ENCODE measurements at places on chromosomes 13 and 19.

DNA sequence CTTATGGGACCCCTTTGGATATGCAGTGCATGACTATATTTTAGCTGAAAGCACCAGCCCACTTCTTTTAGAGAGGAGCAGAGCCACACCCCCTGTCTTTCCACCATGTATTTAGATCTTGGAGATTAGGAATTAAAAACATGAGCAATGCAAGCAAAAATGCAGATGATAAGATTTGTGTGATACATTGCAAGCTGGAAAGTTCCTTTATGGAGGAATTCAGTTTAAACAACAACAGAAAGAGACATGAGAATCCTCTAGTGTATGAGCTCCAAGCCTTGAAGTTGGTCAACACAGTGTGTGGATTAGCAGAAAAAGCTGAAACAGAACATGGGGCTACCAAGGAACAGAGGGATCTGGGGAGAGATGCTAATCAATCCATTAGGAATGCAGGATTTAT lies 529.8 kb upstream of the NBEA start:
- no peak for DNase-seq

GRCh38 chr13:19645000-19645399 lies 11.5 kb downstream of the MPHOSPH8 start:
- no peak for DNase-seq

DNA sequence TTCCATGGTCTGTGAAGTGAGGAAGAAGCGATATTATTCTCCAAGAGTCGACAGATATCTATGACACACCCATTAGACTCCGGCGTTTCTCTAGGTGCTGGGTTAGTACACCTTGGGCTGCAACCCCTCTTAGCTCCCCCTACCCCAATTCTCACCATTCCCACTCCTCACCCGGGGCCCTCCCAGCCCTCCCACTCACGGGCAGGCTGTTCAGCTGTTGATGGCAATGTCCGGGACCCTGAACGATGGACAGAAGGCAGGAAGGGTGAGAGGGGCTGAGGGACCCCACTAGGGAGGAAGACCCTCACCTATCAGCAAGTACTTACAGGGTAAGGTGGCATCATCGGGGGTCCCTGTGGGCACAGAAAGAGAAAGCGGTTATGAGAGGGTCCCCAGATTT lies 9.2 kb downstream of the LGALS4 start:
- no peak for DNase-seq

GRCh38 chr19:33156334-33156733 lies 24.4 kb downstream of the WDR88 start:
- DNase-seq, result no peak

DNA sequence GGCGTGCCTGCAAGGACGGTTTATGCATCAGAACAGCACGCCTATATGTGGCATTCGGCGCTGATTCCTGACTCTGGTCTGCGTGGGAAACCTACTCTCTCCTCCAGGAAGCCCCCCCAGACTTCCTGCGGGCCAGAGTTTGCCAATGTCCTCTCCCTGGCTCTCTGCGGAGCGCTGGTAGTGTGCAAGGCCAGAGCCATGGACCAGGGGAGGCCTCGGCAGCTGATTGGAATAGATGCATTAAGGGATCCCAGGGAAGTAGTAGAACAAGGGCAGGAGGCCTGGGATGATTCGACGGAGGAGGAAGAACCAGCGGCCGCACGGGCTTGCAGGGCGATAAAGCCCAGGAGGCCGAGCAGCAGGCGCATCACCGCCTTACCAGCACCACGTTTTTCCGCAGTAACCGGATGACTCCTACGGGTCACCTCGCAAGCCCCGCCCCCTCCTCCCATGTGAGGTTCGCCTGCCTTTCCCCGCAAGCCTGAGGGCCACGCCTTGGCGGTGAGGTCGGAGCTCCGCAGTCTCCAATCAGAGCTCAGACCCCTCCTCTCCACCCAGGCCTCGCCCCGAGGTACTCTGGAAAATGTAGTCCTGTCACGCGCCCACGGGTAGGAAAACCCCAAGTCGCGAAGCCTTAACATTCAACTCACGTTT lies 5.0 kb downstream of the CLEC11A start:
- DNase-seq, result peak; percentile 86

- no peak for DNase-seq
Measured at GRCh38 chr13:74190999-74191398, 56.8 kb upstream of the KLF12 start.

GRCh38 chr13:111215081-111216047 lies 100.3 kb downstream of the ARHGEF7 start:
- no peak for DNase-seq

- peak; percentile 29 for DNase-seq
Measured at GRCh38 chr19:52170863-52171320, 529 bp downstream of the ZNF836 start.

DNA sequence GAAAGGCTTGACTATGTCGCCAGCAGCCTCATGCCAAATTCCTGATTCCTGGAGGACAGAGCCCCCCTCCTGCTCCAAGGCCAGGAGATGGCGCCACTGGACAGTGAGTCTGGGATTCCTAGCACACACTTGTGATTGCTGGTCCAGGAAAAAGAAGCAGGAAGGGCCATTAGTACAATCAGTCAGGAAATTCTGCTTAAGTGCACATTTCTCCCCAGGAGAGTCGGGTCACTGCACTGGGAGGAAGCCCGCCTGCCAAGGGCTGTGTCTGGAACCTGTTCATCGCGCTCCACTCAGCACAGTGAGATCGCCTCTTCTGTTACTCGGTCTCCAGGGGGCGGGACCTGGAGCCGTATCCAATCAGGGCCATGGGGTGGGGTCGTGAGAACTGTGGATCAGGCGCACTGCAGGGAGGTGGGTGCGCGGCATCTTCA lies 65.1 kb downstream of the ZNF823 start:
- DNase-seq, result peak; percentile 39

DNA sequence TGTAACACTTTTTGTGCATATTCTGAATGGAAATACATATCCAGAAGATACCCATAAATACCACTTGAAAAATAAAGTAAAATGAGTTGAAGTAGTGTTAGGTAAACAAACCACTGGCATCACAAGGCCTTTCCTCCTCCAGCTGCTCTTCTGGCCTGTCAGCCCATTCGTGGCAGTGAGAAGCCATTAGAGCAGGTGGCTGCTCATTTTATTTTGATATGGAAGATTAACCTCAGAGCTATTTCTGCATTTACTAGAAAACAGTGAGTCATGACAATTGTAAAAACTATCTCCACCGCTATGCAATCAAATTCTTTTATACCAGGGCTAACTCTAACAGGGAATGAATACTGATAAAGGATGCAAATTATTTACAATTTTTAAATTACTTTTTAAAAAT lies 2898.1 kb downstream of the PCDH9 start:
- no peak for DNase-seq

- no peak for DNase-seq
Measured at GRCh38 chr19:48967346-48968178, 2.5 kb downstream of the FTL start.

DNA sequence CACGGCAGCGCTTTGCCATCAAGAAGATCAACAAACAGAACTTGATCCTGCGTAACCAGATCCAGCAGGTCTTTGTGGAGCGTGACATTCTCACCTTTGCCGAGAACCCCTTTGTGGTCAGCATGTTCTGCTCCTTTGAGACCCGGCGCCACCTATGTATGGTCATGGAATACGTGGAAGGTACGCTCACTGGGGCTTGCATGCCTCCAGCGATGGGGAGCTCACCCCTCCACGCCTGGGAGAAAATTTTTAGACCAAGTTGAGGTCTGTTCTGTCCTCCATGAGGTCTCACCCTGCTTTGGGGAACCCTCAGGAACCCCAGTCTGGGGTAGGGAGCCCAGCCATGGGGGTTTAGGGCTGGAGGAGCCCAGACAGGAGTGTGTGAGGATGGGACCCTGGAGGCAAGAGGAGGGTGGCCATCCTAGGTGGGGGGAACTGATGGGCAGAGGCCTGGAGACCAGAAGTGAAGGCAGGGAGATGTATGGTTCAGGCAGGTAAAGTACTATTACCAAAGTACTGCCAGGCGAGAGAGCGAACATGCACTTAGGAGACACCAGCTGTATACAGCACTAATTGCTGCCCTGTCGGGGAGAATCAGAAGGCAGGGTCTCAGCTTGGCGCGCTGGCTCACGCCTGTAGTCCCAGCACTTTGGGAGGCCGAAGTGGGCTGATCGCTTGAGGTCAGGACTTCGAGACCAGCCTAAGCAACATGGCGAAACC lies 22.3 kb upstream of the PIK3R2 start:
- DNase-seq, result no peak

DNA sequence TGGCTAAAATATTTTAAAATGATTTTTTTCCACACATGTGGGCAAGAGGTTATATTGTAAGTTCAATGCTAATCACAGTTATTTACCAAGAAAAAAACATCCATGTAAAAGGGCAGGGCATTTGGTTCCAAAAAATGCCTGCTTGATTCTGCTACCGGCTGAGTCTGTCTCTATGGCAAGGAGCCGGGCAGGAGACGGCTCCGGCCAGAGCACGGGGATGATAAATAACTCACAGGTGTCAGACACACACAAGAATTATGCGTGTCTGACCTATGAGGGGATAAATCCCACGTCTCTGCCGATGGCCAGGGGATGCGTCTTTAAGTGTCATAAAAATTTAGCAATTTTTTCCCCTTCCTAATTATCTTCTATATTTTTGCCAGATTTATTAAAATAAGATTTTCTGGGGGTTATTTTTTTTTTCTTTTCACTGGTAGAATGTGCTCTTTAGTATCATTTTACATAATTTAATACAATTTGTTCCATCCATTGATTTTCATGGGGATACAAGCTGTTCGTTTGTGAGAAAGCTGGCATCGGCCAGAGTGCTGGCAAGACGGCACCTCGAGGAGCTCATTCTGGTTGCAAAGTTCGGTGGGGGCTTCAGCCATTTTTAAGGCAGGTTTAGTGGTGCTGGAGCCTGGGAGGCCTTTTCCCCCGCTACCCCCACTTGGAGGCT lies 253.9 kb downstream of the ZNF536 start:
- no peak for DNase-seq

DNA sequence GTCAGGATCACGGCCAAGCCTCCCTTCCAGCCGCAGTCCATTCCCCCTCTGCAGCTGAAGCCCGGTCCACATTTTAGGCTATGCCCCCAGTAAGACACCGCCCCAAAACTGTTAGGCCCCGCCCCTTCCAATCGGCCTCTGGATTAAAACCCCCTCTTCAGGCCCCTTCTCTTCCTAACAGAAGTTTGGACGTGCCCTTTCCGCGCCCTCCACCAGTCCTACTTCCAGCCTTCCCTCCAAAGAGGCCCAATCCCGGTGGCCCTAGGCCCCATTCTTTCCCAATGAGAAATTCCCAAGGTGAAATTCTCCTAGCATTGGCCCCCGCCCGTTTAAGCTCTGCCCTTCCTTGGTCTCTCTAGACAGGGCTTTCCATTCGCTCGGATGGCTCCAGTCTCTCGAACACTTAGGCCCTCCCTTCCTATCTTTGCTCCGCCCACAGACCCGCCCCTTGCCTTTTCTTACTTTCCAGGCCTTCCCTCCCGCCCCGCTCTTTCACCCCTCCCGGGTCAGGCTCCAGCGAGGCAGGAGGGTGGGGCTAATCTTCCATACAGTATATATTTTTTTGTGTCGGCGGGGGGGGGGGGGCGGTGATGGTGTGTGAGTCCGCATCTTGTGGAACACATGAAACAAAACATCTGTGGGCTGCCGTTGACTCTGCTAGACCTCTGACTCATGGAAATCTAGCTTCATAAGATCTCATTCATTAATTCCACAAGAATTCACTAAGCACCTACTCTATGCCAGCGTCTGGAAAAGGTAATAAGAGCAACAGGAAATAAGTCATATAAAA lies 13.6 kb downstream of the LTBP4 start:
- DNase-seq, result peak; percentile 90
